NCI-H1417 treated with DMSO at 0.1 percent for 48 hours (cell line): ENCODE measurements at places on chromosomes 2 and 18.

DNA sequence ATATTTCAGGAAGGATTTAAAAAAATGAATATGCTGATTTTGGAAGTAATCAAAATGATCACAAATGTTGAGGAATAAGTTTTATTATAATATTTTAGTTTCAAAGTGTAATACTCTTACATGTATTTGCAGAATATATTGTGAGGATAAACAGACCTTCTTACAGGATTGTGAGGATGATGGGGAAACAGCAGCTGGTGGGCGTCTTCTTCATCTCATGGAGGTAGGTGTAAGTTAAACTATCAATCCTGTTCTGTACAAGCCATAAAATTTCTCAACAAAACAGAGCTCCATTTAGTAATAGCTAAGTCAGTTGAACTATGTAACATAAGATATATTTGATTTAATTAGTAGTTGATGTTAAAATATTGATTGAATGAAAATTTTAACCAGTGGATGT is 12.5 kb upstream of the HRH4 start:
- DNase-seq, result no peak

DNA sequence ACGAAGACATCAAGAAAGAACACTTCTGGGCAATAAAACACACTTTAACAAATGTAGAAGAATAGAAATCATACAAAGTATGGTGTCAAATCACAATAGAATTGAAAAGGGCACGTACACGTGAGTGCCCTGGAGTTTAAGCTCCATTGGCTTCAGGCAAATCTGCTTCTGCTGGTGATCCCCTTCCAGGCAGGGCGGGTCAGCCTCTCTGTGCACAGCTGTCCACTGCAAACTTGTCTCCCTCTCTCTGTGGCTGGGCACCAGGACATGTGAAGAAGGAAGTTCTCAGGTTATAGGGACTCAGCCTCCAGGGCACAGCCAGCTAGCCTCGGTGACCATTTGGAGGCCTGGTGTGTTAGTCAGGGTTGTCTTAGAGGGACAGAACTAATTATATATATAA is 66.0 kb downstream of the ST3GAL5 start:
- no peak for DNase-seq

GRCh38 chr2:124877141-124877577 is 852.1 kb downstream of the CNTNAP5 start:
- no peak for DNase-seq

- no peak for DNase-seq
Measured at GRCh38 chr2:112783187-112783714, 1.0 kb downstream of the IL1A start.

- no peak for DNase-seq
Measured at GRCh38 chr2:25692143-25692542, 18.8 kb upstream of the DTNB start.

DNA sequence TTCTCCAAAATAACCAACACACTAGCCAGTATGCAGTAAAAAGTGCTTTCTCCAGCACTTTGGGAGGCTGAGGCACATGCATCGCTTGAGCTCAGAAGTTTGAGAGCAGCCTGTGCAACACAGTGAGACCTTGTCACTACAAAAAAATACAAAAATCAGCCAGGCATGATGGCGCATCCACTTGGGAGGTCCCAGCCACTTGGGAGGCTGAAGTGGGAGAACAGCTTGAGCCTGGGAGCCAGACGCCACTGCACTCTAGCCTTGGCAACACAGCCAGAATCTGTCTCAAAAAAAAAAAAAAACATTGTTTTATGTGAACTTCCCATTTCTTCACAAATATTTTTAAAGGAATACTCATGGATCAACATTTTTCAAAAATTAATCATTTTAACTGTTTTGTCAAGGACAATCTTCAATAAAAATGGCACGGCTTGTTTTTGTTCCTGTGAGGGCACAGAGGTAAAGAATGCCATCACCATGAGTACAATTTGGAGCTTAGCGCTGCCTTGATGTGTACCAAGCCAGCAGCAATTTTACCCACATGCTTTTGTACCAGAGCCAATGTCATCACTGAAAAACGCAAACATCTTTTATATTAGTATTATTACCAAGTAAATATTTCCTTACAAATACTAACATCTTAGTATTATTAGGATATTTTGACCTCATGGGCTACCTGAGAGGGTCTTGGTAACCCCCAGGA is 26.7 kb downstream of the RAB1A start:
- no peak for DNase-seq

DNA sequence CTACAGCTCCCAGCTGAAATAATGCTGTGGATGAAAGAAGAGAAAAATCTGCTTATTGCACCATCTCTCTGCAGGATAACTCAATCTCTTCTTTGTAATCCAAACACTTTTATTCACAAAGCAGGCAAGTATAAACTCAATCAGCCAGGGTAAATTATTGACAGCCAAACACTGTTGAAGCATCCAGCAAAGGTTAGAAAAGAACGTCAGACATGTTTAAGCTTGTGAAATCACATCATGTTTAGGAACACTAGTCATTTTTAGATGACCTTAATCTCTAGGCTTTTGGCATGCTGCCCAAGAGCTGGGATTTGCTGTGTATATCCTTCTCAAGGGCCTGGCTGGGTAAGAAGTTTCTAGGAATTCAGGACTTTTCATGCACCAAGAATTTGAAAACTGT is 1148.1 kb upstream of the FANCL start:
- no peak for DNase-seq

DNA sequence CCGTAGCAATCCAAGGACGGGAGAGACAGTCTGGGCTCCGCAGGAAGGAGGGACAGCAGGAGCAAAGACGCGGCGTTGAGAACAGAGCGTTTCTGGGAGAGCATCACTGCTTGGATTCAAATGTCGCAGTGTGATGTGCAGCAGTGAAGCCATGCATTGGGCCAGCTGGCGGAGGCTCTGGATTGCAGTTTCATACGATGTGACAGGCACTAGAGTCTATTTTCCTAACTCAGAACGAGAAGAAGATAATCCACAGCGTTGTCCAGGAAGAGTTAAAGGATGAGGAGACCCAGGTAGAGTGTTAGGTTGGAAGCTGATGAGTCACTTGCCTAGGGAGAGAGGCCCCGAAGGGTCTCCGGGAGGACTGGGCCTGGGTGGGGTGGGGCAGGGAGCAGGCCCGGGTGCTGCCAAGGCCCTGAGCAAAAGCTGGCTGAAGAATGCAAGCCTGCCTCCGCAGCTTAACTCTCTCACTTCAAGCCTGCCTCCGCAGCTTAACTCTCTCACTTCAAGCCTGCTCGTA is 17.7 kb upstream of the SEMA4C start:
- no peak for DNase-seq

DNA sequence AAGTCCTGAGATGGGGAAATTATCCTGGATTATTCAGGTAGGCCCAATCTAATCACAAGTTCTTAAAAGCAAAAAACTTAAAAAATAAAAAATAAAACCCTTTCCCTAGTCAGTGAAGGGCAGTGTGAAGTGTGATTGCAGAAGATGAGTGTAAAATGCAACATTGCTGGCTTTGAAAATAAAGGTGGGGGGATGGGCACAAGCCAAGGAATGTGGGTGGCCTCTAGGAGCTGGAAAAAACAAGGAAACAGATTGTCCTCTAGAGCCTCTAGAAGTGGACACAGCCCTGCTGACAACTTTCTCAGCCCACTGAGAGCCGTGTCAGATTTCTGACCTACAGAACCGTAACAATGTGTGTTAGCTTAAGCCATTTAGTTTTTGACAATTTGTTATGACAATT is 184.3 kb upstream of the HNRNPA3 start:
- no peak for DNase-seq

- no peak for DNase-seq
Measured at GRCh38 chr2:19255481-19255880, 102.9 kb downstream of the OSR1 start.

DNA sequence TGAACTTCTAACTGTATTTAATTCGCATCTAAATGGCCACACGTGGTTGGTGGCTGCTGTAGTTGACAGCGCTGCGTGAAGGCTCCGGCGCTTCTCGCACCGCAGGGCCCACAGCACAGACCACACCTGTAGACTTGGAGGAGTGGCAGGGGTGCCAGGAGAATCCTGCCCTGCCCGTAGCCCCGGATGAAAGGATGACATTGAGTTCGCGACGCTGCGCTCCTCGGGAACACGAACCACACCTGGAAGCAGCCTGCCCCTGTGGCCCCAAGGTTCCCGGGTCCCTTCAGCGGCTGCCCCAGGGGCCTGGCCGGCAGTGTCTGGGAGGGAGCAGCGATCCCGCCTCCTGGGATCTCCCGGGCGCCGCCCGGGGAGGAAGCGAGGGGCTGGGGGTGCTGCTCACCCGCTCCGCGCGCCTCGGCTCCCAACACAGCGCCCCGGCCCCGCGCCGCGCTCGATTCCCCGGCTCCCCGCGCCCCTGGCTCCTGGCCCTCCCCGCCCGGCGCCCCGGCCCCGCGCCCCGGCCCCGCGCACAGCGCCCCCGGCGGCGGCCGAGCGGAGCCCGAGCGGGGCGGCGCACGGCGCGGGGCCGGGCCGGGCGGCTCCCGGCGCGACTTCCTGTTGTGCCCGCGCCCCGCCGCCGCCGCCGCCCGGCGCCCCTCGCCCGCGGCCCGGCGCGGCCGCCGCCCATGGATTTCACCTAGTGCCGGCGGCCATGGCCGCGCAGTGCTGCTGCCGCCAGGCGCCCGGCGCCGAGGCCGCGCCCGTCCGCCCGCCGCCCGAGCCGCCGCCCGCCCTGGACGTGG is at the start of gene RNPEPL1:
Gene RNPEPL1, plus strand, starts transcription at position 613 of the 806 bp plus-strand sequence. Its CDS starts 103 bp downstream, at position 716.
- DNase-seq, result no peak

DNA sequence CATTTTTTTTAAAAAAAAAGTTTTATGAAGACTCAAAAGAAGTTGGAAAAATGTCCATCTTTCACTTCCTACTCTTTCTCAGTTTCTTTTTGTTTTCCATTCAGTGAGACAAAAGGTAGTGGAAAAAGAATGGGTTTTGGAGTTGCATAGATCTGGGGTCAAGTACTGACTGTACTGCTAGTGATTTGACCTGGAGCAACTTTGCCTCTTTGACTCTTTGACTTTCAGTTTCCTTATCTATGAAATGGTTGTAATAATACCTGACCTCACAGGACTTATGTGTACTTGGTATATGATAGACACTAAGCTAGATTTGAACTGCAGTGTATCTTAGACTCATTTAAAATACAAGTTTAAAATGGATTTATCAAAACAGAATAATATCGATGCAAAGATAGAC is 3.5 kb upstream of the KCNE4 start:
- no peak for DNase-seq

GRCh38 chr2:142863485-142863961 is 13.9 kb upstream of the KYNU start:
- no peak for DNase-seq

DNA sequence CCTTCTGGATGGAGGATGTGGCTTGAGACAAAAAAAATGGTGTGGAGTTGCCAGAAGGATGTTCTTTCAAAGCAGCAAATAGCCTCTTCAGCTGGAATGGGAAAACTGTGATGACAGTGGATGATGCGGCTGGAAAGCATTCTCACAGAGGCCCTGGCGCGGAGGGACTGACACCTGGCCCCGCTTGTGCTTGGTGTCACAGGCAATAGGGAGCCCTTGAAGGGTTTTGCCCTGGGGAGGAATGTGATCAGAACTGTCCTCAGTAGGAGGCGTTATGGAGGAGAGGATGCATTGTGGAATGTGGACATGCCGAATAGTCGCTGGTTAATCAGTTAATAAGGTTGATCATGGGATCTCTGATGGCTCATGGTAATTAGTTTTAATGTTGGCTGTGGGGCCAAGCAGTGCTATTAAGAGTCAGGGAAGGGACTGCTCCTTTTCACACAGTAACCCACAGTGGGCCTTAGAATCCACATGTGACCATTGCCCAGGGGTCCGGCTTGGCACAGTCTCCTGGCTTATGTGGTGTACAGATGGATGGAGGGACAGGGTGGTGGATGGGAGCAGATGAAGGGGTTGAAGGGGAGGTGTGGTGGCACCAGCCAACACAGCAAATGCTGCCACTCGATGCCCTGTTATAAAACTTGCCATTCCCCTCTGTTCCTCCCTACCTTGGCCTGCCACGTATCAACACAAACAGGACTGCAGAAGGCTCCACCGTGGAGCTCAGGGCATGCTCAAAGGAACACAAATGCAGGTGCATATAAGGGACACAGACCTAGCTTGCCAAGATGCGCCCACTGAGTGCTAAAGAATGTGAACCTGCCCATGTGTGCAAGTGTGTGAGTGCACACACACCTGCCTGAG is 71.7 kb downstream of the CIB4 start:
- no peak for DNase-seq

DNA sequence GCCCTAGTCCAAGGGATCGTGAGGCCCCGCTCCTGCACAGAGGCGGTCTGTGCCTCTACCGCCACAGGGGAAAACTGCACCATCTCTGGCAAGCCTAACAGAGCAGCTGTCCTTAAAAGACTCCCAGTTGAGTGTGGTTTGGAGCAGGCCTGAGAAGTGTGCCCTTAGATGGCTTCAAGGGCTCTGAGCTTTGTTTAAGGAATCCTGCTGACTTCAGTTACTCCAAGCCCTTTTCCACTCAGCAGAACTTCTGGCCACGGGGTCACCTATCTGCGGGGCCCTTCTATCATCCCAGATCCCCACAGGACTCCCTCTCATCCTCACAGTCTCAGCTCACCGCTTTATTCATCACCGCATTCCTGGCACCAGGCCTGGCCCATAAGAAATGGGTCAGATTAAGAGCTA is 131.5 kb downstream of the CCDC74A start:
- DNase-seq, result no peak

DNA sequence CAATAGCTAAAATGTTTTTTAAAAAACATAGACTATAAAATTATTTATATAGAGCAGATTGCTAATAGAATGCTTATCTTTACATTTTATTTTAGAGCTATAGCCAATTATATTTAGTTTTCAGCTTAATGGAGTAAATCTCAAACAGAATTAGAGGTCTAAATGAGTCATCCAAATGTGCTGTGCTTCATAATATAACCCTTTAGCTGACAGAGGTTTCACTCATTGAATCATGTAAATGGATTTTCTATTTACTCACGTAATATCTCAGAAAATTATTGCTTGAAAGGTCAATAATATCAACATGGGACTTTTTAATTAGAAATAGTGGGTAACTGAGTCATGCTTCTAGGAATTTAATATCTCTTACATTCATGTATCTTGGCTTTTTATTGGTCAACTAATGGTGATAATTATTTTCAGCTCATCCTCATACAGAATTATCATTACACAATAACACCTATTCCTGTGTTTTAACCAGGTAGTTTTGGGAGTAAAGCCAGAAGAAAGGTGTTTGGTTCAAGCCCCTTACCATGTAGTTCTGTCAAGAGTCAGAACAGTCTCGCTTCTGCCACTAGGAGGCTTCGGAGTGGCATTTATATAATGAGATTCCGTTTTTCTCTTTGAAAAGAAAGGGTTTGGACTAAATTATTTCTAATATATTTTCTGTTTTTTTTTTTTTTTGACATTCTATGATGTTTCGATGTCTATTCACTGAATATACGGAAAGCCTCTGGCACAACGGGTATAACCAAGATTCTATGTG is 217.6 kb downstream of the CDH7 start:
- DNase-seq, result no peak
